ENCODE measurements at places on chromosomes 1 and 21. TPM values are rescaled to one million over a fixed set of nuclear protein-coding genes. Genes with fewer than 3 reads are reported as not detected.

DNA sequence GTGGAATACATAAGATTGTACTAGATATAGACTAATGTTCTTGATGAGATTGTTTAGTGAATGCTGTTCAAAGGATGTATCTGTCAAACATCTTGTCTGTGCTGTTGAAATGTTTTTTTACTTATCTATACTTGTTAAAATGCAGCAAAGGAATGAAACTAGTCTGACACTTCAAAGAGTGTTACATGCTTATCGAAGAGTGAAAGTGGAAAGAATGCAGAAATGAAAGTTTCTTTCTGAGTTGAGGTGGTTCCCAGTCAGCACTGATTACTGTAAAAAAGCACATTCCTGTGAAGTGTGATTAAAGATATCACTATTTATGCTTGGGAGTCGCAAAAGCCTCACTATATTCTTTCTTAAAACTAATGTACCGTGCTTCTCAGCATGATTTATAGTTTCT, 1225.2 kb downstream of the NCAM2 start:
- no peak for DNase-seq

GRCh38 chr1:93081716-93082115, 2.6 kb downstream of the MTF2 start:
- DNase-seq: no peak

DNA sequence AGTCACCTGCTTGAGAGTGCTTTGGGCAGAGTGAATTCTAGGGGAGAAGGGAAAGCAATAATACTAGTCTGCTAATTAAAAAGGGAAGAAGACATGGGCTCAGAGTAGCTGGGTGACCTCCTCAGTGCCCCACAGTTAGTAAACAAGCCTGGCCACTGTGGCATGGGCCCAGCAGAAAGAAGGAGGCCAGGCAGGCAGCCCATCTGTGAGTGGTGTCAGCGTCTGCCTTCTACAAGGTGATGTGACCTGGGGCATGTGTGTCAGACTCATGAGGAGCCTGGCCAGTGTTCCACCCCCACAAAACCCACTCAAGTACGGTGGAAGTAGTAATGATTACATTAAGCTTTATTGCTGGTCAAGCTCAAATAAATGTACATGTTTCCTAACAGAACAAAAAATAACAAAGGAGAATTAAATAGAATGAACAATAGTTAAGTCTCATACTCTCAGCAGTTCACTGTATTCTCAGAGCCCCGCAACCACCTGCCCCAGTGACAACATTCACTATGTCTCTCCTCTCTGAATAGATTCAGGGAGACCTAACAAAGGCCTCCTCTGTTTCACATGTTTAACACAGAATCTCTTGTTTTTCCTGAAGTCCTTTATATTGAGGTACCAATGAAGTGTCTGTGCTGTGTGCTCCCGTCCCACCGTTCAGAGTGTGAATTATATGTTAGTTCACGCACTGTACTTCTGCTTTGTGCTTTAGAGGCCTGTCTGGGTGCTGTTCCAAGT, 32.5 kb downstream of the SLC22A15 start:
- DNase-seq: no peak

DNA sequence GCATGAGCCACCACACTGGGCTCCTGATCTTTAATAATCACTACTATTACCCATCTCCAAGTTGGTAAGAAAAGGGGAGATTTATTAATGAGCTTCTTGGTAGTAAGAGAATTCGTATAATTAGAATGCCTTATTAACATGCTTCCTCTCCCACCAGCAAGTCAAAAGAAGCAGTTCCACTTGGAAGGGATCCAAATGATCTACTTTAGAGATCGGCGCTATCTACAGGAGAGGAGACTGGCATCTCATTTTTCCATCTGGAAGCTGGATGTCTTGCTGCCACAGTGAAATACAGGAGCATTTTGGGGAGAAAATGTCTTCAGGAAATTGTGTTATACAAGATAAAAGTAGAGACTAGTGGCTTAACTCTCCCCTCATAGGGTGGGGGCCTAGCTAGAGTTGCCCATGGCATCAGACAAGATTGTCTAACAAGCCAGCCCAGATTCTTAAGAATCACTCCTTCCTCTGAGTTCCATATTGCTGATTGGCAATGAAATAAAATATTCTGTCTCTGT, 33.6 kb upstream of the CAMSAP2 start:
- DNase-seq: no peak

DNA sequence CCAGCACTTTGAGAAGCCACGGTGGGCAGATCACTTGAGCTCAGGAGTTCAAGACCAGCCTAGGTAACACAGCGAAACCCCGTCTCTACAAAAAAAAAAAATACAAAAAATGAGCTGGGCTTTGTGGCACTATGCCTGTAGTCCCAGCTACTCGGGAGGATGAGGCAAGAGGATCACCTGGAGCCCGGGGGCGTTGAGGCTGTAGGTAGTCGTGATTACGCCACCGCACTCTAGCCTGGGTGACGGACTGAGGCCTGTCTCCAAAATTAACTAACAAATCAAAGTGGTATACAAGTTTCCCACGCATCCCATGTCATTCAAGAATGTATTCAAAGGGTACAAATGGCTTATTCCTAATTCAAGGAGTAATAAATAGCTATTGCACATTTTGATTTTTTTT, 2.4 kb downstream of the AUNIP start:
- DNase-seq: no peak

GRCh38 chr1:109389638-109390341, 7.9 kb downstream of the SORT1 start:
- DNase-seq: no peak

DNA sequence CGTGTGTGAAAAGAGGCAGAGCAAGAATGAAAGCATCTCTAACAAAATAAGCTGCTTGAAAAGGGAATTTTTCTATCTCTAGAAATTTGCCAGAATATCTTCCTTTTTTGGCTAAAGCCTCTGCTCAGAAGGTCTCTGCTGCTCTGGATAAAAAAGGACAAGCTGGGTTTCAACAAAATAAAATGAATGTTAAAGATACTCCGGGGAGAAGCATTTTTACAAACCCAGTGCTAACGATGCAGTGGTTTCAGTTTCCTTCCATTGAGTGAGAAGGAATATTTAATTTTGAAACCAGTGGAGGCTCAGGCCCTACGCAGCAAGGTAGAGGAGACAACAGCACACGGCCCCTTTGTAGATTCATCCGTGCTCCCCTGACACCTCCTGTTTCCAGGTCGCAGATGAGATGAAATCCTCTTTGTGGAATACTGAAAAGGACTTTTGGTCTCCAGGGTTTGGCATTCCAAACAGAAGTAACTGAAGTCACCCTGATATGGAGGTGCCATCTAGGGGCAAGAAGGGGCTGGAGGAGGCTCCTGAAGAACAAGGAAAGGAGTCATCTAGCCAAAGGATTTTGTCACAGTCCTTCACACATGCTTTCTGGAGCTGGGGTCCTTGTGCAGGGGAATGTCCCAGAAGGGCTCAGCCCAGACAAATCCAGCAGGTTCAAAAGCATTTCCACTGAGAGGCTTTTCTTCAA, 65.7 kb upstream of the SYT6 start:
- no peak for DNase-seq

The SERPINC1 gene
- 0.27 TPM for total RNA-seq

The DESI2 gene
- total RNA-seq: 28.1 TPM

The SLAMF9 gene
- total RNA-seq: not detected

The DNASE2B gene
- not detected for total RNA-seq

The FMO4 gene
- total RNA-seq: 2.9 TPM

Data from activated naive CD4-positive, alpha-beta T cell treated with anti-CD3 and anti-CD28 coated beads, Interleukin-2, amount 50 U/mL, for 72 hours (primary cell).